Thyroid gland (tissue), 4 donors: ENCODE measurements at places on chromosomes 12 and 14. TPM values are rescaled to one million over a fixed set of nuclear protein-coding genes. Genes with fewer than 3 reads are reported as not detected.

DNA sequence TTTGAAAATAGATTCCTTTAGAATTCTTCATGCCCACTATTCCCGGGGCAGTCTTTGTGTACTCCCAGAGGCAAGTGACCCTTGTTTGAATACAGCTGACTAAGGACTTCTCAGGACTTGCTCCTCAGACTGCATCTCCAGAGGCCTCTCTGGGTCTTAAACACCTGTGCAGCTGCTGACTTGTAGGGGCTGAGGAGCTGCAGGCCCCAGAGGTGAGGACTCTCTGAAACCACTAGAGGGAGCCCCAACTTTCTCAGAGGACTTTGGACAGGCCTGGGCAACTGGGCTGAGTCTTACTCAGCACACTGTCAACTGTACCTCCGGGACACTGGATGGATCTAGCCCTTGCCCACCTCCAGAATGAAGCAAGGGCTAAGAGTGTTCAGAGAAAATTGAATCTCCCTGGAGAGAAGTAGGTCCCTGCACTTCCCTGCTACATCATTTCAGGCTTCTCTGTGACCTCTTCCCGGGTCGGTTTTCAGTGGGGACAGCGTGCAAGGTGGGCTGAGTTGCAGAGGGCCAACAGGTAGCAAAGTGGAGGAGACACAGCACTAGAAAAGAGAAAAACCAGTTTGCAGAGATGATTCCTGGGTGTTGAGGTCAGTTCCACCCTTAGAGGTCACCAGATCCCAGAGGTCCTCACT lies 164.6 kb downstream of the TMEM117 start:
- no peaks in the 10 kb centered on the region for H3K27me3 ChIP-seq
- no peaks in the 10 kb centered on the region for H3K4me1 ChIP-seq
- H3K4me3 ChIP-seq: no peak overlapping the region
- H3K27ac ChIP-seq: no peak overlapping the region
- DNase-seq: peak; percentile 16

DNA sequence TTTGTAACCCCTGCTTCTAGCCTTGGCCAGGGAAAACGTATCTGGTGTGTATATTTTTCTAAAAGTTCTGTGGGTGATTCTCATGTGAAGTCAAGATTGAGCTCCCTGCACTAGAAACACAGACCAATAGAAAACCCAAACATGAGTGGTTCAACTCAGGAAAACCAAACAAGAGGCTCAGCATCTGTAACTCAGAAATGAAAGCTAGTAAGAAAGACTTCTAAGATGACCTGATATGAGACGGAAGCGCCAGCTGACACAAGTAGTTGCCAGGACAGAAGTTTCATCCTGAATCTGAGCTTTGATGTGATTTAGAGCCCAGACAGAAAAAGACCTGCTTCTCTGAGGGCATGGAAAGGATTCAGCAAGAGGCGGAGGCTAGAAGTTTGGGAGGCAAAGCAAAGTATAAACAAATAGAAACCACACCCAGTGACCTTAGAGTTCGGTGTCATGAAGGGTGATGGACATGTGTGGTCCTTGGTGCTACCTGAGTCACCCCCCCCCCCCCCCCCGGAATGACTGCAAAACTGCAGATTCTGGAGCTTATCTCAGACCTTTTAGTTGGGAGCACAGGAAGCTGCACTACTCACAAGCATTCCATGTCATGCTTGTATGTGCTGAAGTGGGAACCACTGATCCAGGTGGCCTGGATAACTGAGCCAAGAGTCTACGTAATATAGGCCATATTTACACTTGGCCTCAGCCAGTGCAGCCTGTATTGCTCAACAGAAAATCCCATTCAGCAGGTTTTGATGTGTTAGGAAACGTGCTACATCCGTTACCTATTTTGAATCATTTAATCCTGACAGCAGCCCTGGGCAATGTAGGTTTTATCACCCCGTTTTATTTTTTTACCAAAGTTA lies 191.3 kb downstream of the ANO6 start:
- H3K27ac ChIP-seq: no peak overlapping the region
- H3K4me3 ChIP-seq: no peak overlapping the region
- peak; percentile 2 for DNase-seq

DNA sequence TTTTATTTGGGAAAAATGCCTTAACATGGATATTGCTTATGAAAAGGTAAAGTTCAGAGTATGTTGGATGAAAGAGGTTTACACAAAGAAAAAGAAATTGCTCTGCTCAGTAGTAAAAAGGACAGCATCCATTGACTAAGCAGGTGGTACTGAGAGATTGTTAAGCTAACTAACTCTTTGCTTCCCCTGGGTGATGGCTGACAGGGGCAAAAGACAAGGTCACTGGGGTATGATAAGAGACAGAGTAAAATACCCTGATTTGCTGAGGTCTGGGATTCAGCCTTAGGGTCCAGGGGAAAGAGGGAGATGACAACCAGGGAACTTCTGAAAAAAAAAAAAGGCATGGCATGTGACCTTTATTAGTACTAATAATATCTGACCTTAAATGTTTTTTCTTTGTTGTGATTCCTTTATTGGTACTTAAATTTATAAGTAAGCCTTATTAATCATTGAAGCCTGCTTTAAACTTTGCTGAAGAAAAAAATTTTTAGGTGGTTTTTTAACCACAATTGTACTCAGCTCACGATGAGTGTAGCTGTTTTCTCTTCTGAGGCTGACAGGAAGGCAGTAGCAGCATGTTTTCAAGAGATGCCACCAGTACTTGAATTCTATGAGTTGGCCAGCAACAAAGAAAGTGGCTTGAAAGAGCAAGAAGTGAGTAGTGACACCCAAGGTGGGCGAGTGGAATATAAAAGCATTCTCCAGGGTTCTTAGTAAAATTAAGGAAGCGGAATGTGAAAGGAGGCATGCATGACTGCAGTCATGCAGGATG lies 43.7 kb upstream of the KITLG start:
- no peak for DNase-seq
- H3K36me3 ChIP-seq: no peaks in the 10 kb centered on the region
- no peaks in the 10 kb centered on the region for H3K4me1 ChIP-seq

GRCh38 chr12:80715713-80716249 lies 931 bp upstream of the MYF5 start:
- no peaks in the 10 kb centered on the region for H3K4me1 ChIP-seq
- DNase-seq: no peak
- H3K36me3 ChIP-seq: no peaks in the 10 kb centered on the region
- H3K27ac ChIP-seq: no peak overlapping the region
- no peaks in the 10 kb centered on the region for H3K27me3 ChIP-seq
- no peak overlapping the region for H3K4me3 ChIP-seq

GRCh38 chr14:67186789-67187584 lies 2.3 kb upstream of the GARIN2 start:
- no peaks in the 10 kb centered on the region for H3K36me3 ChIP-seq
- no peak overlapping the region for H3K4me3 ChIP-seq
- H3K27ac ChIP-seq: no peak overlapping the region
- DNase-seq: no peak
- no peaks in the 10 kb centered on the region for H3K4me1 ChIP-seq
- H3K27me3 ChIP-seq: no peaks in the 10 kb centered on the region

Gene DAO
- total RNA-seq: not detected
